ENCODE measurements at places on chromosomes 16 and 17.

DNA sequence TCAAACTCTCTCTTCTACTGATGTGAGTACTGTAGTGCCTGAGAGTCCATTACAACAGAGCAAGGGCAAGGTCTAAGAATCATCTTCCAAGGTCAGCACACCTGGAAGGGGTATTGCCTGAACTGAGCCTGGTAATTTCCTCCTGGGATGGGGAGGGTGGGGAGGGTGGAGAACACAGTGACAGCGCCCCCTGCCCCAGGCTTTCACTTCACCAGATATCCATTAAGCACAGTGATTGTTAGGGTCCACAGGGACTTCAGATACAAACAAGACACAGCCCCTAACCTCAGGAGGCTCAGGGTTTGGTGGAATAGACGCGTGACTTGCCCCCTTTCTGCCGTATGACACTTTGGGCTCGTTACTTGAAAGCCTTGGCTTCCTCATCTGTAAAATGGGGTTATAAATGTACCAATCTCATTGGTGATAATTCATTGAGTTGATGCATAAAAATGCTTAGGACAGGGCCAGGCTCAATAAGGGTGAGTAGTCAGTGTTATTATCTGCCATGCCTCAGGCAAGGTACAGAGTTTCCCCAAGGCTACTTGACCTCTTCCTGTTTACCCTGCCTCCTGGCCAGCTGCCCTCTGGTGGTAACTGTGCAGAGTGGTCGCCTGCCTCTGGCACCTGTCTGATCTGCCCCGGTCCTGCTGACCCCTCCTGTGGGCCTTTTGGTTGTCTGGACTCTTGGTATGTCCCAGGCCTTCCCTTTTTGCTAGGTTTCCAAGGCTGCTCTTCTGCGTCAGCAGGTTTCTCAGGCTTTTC, 13.1 kb upstream of the BRD7 start:
- no peak for DNase-seq

DNA sequence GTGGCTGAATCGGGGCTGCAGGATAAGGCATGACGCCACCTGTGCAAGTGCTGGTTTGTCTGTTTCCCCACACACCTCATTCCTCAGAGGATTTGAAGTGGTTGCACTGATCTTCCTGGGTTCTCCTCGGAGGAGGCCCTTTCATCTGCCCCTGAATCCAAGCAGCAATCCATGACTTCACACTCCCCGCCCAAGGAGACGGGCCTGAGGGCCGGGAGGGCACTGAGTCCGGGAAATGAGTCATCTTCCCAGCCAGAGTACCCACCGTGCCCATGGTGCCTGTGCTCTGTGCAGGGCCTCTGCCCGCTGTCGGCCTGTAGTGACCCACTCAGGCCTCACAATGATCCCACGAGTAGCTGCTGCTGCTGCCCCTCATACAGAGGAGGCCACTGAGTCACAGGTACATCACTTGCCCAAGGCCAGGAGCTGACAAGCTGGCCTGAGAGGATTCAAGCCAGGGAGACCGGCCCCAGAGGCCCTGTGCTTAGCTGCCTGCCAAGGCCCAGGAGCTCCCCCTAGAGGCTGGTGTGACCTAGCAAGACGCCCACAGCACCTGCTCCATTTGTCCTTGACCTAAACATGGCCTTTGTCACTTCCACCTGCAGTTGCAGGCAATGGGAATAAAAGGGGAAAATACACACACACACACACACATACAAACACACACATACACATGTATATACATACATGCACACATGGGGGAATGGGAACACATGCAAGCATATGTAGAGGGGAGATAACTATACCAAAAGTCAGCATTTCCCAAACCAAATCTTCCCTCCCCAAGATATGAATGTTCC, 240.0 kb downstream of the C16orf95 start:
- DNase-seq = no peak

DNA sequence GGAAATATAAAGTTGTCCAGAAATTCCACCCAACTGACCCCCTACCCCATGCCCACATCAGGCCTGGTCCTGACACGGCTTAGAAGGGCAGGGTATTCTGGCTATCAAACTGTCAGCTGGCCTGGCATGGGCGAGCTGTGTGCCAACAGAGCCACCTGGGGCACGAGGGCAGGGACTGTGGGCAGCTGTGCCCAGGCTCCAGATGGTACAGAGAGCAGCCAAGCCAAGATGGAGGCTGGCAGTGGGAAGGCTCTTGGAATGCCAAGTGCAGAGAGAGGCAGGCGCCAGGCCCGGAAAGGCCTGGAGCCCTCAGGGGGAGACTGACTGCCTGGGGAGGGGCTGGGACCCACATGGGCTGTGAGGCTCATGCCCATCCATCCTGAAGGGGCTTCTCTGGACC, 24.3 kb upstream of the PHF12 start:
- DNase-seq = no peak

DNA sequence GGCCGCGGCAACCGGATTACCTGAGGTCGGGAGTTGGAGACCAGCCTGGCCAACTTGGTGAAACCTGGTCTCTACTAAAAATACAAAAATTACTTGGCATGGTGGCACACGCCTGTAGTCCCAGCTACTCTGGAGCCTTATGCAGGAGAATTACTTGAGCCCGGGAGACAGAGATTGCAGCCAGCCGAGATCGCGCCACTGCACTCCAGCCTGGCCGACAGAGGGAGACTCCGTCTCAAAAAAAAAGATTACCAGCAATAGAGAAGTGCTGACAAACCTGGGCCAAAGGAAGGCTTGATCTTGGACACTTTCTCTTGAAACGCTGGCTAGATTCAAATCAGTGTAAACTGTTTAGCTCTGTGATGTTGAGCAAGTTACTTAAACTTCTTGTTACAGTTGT, 4.3 kb downstream of the MT1H start:
- DNase-seq = no peak

DNA sequence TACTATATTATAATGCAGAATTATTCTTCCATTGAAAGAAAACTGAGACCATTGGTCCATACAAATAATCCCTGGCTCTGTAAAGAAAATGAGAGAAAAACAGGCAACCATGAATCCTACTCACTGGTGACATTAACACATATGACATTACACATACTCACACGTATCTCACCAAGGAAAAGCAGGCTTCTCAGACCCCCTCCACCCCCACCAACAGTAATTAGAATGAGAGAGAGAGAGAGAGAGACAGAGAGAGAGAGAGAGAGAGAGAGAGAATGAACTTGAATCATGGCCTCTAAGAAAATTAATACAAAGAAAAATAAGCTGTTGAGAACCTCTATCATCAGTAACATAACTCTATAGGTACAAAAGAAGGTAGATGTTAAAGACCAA, 132.0 kb downstream of the SNX11 start:
- no peak for DNase-seq

GRCh38 chr17:40415390-40415789, 2.3 kb downstream of the TOP2A start:
- no peak for DNase-seq

DNA sequence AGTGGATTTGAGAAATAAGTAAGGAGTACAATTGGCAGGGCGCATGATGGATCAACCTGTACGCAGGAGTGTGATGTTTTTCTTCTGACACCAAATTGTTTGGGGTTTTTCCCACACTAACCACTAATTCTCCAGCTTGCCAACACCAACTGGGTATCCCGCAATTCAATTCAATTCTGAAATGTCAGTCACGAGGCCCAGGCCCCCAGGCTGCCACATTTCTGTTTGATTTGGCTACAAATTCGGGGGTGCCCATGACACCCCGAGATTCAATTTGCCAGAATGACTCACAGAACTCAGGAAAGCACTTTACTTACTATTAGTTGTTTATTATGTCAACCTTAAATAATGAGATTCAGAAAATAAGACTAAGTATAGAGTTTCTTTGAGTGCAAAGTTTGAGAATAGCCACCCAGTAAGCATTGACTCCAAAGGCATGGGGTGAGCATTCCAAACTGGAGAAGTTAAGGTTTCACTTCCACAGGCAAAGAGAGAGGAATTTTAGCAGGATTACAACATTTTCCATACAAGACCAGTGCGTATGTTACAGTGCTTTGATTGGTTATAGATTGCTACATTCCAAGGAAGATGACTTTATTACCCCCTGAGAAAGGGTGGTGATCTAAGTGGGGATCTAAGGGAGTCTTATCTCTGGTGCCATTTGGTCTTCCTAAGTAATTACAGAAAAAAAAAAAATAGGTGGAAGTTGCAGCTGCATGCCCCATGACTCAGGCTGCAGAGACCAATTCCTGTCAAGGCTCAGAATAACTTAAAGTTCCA, 11.5 kb downstream of the SLC46A1 start:
- no peak for DNase-seq

DNA sequence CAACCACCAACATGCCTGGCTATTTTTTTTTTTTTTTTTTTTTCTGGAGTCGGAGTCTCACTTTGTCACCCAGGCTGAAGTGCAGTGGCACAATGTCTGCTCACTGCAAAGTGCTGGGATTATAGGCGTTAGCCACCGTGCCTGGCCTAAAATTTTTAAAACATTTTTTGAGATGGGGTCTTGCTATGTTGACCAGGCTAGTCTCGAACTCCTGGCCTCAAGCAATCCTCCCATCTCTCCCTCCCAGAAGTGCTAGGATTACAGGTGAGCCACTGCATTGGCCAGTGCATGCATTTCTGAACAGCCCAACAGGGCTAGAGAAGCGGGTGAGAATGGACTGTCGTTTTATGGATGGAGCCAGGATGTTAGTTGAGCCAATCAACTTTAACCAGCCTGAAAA, 72.4 kb downstream of the ERCC4 start:
- no peak for DNase-seq

DNA sequence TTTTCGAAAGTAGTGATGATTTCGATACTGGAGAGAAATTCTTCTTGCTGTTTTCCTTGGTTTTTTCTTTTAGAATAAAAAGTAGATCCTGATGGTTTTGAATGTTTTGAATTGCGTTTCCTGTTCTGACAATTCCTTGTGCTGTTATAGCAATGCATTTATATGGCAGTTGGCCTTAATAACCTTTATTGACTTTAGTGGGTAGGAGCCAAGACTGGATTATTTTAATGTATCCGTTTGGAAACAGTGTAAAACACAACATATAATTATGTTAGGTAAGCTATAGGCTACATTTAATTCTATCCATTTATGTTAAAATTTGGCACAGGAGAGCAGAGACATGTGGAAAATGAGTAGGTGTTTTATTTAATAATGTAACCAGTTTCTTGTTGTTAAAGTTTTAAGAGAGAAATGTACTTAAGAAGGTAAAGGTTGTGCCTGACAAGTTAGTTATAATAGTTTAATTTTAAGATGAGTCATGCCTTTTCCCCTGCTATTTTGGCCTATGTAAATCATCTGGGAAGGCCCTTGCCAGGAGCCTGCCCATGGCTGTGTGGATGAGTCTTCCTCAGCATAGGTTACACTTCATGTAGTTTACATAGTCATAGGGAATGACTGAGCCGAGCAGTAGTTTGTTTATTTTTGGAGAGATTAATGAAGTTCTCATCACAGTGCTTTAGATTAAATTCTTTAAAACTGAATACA, 189.9 kb downstream of the FTO start:
- DNase-seq = no peak
